CD4-positive, alpha-beta T cell treated with Interleukin-15 for 4 hours (primary cell): ENCODE measurements at places on chromosomes 7 and 10.

- DNase-seq, result no peak
These were observed 602.3 kb upstream of the MGMT start for GRCh38 chr10:128864554-128865295.

- DNase-seq, result peak; percentile 3
These were observed at the start of gene DLG5 for GRCh38 chr10:77926566-77927401. DLG5 (minus strand) TSS chr10:77926755; CDS start chr10:77926520, 235 bp downstream.

DNA sequence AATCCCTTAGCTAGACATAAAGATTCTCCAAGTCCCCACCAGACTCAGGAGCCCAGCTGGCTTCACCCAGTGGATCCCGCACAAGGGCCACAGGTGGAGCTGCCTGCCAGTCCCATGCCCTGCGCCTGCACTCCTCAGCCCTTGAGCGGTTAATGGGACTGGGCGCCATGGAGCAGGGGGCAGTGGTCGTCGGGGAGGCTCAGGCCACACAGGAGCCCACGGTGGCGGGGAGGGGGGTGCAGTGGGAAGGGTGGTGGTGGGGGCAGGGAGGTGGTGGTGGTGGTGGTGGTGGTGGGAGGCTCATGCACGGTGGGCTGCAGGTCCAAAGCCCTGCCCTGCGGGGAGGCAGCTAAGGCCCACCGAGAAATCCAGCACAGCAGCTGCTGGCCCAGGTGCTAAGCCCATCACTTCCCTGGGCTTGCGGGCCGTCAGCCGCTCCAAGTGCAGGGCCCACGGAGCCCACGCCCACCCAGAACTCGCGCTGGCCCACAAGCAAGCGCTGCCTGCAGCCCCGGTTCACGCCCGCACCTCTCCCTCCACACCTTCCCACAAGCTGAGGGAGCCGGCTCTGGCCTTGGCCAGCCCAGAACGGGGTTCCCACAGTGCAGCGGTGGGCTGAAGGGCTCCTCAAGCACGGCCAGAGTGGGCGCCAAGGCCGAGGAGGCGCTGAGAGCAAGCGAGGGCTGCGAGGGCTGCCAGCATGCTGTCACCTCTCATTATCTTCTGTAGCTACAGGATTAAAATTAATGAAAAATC is 732.5 kb upstream of the POM121L12 start:
- no peak for DNase-seq

DNA sequence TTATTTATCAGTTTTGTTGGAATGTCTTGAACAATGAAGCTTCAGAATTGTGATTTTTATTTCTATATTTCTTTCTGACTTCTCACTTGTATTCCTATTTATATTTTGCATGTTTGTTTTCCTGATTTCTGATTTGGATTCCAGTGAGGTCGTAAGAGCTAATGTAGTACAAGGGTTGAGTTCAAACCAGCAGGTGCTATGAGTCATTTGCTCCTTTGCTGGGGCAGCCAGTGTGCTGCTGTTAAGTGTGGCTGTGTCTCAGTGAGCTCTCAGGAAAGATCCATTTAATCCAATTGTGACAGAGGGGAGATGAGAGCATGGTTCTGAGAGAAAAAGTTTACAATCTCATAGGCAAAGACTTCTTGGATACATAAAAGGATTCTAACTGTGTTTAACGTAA is 48.6 kb downstream of the MCU start:
- no peak for DNase-seq

DNA sequence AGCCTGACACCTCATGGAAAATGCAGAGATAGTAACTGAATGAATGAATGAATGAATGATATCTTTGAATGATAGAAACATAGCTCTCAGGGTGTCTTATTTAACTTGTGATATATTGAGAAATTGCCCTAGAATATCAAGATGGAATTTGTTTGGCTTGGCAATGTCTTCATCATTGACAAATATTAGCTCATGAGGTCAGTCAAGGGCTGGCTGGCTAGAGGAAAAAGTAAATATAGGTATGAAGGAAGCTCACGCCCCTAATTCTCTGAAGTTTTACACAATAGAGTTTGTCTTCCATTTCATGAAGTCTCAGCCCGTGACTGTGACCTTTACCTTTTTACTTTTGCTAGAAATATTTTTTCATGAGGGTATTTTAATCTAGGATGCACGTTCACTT is 305.2 kb downstream of the ADARB2 start:
- DNase-seq, result no peak

DNA sequence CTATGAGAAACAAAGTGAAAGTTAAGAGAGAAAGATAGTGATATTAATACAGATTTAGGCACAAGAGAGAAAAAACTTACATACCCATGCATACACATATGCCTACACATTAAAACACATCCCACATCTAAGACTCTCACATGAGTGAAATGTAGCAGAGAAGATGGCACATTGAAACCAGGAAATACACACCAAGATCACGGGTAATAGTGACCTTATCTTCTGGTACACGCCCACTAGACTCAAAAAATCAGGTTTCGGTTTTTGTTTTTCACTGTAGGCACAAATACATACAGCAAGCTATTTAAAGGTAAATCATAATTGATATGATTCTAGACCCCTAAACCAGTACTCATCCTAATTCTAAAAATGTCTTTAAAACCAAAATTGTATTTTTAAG is 225.2 kb upstream of the TAC1 start:
- DNase-seq, result peak; percentile 4

GRCh38 chr7:43636093-43636492 is 53.2 kb downstream of the STK17A start:
- no peak for DNase-seq

DNA sequence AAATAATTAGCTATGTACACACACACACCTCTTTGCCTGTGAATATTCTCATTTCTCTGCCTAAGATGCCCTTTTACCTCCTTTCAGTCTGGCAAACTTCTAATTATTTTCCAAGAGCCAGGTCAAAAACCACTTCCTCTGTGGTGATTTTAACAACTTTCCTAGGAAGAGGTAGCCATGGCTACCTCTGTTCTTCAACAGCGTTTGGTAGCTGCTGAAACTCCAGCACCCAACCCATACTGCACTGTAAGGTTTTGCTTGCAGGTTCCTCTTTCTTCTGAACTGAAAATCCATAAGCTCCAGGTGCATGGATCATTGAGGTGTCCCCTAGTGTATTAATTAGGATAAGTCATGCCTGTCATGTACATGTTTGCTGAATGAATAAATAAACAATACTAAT is 25.6 kb downstream of the NRCAM start:
- DNase-seq, result no peak

DNA sequence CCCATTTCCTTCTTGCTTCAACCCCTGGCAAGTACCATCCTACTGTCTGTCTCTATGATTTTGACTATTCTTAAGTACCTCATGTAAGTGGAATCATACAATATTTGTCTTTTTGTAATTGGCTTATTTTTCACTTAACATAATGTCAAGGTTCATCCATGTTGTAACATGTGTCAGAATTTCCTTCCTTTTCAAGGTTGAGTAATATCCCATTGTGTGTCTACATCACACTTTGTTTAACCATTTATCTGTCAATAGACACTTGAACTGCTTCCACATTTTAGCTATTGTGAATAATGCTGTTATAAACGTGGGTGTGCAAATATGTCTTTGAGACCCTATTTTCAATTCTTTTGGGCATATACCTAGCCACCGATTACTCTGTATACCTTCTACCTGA is 14.0 kb upstream of the CDK14 start:
- no peak for DNase-seq
